ENCODE measurements at places on chromosomes 6 and 20.

DNA sequence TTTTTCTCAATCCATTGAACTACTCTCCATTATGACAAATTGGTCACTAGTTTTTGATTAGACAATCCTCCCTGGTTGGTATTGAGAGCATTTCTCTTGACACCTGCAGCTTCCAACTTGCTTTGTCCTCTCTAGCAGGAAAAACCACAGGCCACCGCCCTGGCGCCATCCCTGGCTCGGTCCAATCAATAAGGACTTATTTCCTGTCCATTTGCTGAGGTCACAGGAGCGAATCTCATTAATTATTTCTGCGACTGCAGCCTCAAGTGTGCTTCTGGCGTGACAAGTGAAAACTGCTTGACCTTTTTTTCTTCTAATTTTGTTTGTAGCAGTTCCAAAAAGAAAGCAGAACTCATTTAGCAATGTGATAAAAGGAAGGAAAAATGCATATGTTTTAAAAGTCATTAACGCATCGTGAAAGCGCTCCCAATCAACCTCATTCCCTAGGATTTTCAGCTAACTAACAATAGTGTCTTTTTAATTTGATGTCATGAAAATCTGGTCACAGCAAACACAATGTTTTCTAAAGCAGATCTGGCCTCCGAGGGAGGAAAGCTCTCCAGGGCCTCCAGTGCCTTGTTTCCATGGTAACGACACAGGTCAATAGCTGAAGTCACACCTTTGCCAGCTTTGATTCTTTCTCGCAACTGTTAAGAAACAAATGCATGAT is 39.0 kb upstream of the BEND3 start:
- DNase-seq, result no peak

DNA sequence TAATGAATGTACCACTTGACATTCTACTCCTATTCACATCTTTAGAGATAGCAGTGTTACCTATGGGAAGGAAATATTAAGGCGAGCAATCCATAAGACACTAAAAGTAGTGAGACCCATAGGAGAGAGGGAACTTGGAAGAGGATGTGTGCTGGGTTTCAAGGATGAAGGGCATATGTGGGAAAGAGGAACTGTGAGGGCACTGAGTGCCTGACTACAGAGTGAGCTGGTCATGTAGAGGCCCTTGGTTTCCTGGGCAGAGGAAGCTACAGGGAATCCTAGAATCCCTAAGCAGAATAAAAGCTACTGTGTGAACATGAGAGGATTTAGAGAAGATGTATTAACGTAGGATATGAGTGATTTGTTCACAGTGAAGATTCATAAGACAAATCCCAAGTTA is 262.8 kb downstream of the FARS2 start:
- no peak for DNase-seq

- DNase-seq, result peak; percentile 63
Measured at GRCh38 chr20:25750765-25751696, 54.4 kb upstream of the ZNF337 start.

- no peak for DNase-seq
Measured at GRCh38 chr20:42688576-42688975, 501.1 kb downstream of the PTPRT start.

DNA sequence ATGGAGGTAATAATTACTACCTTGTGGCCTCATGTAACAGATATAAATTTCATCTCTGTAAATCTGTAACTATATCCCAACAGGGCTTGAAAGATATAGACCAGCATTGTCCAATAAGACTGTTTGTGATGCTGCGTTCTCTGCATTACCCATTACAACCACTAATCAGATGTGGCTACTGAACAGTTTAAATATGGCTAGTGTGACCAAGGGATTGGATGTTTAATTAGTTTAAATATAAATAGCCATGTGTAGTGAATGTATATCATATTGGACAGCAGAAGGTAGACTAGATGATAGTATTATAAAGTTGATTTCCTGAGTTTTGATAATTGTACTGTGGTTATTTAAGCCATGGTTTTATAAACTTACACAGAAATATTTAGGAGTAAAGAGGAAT is 27.8 kb upstream of the JAG1 start:
- DNase-seq, result no peak

DNA sequence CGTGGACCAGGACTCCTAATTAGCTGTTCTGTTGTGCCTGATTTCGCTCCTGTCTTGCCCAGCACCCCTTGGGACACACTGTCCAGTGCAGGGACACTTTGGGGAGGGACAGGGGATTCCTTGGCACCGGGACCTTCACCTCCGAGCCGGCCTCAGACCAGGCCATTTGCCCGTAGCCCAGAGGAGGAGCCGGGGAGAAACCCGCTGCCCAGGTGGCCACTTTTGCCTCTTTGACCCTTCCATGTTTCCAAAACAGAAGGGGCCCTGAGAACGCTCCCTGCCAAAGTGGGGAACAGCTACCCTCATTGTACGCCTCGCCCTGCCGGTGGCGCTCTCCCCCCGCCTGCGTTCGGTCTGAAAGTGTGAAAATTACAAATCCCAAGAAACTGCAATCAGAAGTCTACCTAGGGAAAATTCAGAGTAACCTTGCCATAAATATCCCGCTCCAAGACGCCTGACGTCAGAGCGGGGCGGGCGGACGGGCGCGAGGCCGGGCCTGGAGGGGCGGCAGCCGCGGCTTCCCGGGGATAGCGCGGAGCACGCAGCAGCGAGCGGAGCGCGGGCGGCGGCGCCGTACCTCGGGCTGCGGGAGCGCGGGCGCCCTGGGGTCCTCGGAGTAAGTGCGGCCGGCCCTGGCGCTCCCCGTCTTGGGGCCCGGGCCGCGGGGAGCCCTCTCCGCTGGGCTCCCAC is at the start of gene DAAM2:
DAAM2 (plus strand) TSS at position 527 of the 690 bp plus-strand sequence. CDS start 63,927 bp downstream, outside the sequence.
- DNase-seq, result no peak

DNA sequence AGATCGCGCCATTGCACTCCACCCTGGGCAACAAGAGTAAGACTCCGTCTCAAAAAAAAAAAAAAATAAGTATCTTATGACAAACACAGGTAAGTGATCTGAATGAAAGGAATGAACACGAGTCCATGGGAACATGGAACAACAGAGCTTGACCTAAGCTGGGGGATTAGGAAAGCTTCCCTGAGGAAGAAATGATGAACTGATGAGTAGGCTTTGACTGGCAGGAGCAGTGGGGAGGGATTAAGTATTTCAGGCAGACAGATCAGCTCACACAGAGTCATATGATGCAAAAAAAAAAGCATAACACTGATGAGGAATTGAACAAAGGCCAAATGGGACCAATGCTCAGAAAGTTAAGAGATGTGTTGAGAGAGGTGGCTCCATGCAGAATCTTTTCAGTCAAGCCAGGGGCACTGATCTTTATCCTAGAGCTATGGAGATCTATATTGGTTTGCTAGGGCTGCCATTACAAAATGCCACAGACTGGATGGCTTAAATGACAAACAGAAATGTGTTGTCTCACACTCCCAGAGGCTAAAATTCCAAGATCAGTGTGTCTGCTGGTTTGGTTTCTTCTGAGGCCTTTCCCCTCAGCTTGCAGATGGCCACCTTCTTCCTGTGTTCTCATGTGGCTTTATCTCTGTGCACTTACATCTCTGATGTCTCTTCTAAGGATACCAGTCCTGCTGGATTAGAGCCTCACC is 85.6 kb downstream of the ANKRD6 start:
- DNase-seq, result no peak

GRCh38 chr20:1934156-1934555 is 38.9 kb downstream of the SIRPA start:
- no peak for DNase-seq

DNA sequence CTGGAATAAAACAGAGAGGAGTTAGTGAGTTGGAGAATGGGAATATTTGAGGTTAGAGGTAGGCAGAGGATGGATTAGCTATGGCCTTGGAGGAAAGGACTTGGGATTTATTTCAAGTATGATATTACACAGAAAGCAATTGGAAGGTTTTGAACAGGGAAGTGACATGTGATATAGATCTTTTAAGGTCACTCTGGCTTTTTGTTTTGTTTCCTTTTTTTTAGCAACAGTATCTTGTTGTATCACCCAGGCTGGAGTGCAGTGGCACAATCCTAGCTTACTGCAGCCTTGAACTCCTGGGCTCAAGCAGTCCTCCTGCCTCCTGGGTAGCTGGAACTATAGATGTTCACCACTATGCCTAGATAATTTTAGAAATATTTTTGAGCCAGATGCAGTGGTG is 190.3 kb downstream of the UTRN start:
- no peak for DNase-seq

GRCh38 chr6:75849329-75850025 is 100.4 kb downstream of the MYO6 start:
- DNase-seq, result no peak

DNA sequence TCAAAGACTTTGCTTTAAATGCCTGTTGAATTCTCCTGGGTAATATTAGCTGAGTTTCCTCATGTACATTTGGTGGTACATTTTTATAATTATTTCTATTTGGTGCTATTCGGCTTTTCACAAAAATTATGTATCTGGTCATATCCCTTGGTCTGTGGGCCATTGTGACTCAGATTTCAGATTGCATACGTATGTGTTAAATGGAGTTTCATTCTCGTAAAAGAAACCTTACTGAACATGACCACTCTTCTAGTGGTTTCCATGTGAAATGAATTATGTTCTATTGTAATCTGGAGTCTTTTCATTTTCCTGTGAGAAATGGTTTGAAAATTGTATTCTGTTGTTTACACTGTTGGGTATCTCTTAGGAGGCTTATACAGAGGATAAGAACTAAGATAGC is 386.2 kb upstream of the FLRT3 start:
- DNase-seq, result no peak

DNA sequence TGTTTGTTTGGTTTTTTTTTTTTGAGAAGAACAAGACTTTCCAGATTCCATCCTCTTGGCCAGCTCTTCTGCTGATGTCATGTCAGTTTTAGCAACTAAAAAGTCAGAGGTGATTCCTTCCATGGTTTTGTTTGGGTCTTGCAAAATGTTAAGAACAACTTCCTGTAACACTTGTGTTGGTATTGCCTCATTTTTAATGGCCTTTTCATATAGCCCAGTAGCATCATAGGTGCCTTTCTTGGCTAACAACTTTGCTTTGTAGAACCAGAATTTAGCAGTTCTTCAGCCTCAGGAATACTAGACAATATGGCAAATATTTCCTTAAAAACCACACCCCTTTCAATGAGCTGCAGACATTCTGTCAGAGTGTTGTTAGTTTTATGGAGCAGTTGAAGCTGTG is 99.5 kb upstream of the SIRPG start:
- DNase-seq, result no peak

- DNase-seq, result peak; percentile 27
Measured at GRCh38 chr6:170378502-170378901, 71.9 kb downstream of the FAM120B start.

- no peak for DNase-seq
Measured at GRCh38 chr6:64680446-64680845, 1026.6 kb downstream of the EYS start.

DNA sequence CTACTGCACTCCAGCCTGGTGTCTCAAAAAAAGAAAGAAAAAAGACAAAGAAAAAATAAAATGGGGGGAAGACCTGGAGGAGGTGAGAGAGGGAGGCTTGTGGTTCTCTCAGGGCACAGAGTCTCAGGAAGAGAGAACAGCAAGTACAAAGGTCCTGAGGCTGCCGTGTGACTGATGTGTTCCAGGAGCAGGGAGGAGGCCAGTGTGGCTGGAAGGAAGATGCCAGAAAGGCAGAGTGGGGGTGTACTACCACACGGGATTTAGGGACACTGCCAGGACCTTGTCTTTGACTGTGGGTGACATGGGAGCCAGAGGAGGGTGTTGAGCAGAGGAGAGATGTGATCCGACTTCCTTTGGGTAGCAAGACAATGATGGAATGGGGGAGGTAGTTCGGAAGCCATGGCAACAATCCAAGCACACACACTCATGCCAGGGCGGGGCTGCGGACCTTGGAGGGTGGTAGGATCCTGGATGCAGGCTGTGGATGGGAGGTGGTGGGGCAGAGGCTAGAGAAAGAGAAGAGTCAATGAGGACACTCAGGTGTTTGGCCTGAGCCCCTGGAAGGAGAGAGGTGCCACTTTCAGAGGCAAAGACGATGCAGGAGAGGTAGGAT is 136.4 kb upstream of the PTPN1 start:
- DNase-seq, result no peak

DNA sequence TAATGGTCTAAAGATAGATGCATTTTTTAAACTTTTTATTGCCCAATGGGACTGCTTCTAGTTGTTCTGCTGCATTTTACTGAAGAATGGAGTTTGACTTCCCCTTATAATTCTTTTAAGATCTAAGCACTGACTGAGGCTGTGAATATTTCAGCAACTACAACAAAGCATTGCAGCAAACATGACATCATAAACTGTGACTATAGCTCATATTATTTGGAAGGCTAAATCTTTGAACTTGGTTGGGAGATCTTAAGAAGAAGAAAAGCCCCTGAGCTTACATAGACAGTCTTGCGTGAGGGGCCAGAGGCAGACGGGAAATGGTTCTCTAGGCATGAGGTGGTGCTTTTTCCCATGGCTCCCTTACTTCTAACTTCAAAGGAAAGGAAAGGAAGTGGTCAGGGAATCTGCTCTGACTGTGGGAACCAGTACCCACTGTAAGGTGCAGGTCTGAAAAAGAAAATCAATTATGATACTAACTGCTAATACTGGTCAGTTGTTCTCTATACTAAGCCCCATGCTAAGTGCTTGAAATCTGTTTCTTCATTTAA is 14.8 kb downstream of the HEY2 start:
- DNase-seq, result no peak

DNA sequence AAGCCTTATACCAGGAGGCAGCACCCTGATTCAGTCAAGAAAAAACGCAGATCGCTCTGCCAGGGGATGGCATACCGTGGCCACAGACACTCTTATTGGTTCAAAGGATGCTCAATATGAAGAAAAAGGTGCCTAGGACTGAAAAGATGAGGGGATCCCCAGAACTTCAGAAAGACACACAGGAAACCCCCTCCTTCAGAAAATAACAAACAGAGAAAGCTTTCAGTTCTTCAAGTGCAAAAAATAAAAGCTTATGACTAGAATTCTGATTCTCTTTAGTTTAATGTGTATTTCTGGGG is 17.7 kb upstream of the MYB start:
- DNase-seq, result peak; percentile 67

DNA sequence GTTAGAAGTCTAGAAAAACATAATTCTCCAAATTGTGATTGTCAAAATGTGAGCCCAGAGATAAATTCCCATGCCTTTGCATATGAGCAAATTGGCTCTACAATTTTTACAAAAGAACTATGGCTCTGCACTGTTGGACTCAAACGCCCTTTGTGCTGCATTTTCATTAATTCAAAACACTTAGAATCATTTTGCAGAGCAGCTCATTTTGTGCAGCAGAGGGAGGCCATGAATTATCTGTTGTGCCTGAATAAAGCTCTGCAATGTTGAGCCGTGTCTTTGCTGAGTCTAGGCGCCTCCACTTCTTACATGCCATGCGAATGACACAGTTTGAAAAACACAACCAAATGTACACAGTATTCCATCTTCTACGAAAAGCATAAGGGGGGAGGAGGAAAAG is 230.2 kb downstream of the PRKN start:
- no peak for DNase-seq

GRCh38 chr6:109118337-109118736 is 23.0 kb downstream of the CEP57L1 start:
- no peak for DNase-seq

DNA sequence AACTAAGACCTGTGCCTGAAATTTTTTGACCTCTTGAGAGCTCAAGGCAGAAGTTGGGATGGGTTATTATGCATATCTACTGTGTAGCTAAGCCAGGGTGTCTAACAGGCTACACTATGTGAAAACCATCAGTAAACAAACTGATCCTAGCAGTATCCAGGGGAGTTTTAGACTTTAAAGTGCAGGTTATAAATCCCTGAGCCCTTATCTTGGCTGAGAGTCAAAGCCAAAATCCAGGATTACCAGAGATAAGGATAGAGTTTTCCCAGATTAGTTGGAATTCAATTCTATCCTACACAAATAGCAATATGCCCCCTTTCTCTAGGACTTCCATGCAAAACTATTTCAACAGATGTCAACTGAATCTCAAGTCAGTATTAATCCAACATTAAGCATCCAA is 1229.7 kb downstream of the GRIK2 start:
- no peak for DNase-seq

Measured in activated naive CD4-positive, alpha-beta T cell treated with anti-CD3 and anti-CD28 coated beads, Interleukin-2, amount 10 ng/mL, durations not matched to agents 7 days and 5 days (primary cell).